GM23338 (cell line): ENCODE measurements at places on chromosomes 3 and 15.

GRCh38 chr3:31634476-31634875, 101.8 kb downstream of the STT3B start:
- no peak for DNase-seq

- DNase-seq = no peak
These were observed 217.4 kb upstream of the WNT5A start for GRCh38 chr3:55704521-55704920.

GRCh38 chr15:59997070-59997701, 6.9 kb upstream of the FOXB1 start:
- DNase-seq = peak; percentile 98

DNA sequence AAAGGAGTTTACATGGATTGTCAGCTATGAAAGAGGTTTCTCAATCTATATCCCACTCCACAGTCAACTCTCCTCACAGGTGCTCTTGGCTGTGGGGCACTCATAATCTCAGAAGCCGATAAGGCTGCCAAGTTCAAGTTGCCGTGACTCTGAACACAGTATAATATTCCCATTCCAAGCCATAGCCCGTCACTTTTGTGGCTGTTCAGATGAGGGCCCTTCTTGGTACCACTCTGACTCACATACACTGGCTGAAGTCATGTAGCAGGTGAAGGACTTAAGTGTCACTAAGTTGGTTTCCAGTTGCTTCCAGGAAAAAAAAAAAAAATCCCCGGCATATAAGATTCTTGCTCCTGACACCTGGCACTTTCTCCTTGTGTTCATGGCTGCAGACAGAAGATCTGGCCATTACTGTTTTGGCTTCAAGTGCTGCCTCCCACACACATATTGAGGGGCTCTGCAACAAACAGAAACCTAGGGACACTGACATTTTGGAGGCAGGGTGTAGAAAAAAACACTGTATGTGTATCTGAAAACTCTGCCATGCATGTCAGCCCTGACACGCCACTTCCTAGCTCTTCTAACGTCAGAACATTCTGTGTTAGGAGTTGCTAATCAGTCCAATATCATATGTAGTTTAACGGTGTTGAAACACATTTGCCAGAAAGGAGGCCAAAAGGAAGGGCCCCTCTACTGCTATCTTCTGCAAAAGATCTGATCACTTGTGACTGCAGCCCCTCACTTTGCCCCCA, 170.2 kb upstream of the ICE2 start:
- DNase-seq = no peak

- no peak for DNase-seq
These were observed 528.8 kb downstream of the SHQ1 start for GRCh38 chr3:72319194-72320094.

- DNase-seq = no peak
These were observed 4.8 kb upstream of the ARPIN start for GRCh38 chr15:89917442-89918101.

GRCh38 chr3:44915702-44916438, 41.5 kb downstream of the TGM4 start:
- DNase-seq = peak; percentile 65

GRCh38 chr3:127403795-127404194, 115.9 kb upstream of the PRR20G start:
- no peak for DNase-seq

DNA sequence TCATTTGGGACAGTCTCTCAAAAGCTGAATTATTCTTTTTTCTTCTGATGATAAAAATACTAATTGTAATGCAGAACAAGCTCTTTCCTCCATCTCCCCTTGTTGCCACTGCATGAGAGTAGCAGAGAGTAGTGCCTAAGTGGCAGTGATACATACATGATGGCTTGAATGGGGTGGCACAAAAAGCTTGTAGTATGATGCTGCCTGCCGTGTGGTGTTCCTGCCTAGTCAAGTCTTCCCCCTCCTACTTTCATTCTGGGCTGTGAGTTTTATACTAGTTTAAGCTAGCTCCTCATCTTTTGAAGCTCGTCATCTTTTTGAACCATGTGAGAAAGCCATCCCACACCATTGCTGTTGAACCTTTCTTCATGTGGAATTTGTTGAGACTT, 230.5 kb downstream of the NFKBIZ start:
- no peak for DNase-seq

GRCh38 chr3:119536757-119537156, 22.7 kb downstream of the CD80 start:
- no peak for DNase-seq

DNA sequence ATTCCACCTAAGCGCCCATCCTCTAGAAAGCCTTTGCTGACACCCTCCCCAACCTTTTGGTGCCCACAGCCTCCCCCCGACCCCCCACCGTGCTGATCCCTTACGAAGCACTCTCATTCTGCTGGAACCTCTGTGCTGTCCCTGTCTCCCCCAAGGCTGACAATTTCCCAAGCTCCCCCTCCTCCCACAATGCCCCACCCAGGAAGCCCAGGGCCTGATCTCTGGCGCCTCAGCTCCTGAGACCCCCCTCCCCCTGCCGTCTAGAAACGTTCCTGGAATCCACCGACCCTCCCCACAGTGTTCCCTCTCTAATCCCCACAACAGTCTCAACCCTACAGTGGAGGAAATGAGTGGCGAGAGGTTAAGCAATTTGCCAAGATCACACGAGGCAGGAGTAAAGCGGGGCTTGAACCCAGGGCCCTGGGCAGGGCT, 18.3 kb downstream of the MYL3 start:
- DNase-seq = no peak

DNA sequence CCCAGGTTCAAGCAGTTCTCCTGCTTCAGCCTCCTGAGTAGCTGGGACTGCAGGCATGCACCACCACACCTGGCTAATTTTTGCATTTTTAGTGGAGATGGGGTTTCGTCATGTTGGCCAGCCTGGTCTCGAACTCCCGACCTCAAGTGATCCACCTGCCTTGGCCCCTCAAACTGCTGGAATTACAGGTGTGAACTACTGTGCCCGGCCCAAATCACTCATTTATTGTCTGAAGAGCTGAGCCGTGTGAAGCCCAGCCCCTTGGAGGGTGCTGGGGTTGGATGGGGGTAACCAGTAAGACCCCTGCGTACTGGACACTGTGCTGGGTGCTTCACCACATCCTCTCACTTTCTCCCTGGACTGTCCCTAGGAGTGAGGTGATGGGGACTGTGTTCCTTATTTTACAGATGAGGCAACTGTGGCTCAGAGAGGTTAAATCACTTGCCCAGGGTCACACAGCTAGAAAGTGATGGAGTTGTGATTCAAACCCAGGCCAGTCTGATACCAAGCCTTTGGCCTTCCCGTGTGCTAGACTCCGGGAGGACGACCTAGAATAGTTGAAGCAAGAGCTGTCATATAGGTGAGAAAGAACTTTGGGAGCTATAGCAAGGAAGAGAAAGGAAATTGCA, 41.7 kb upstream of the IREB2 start:
- no peak for DNase-seq

DNA sequence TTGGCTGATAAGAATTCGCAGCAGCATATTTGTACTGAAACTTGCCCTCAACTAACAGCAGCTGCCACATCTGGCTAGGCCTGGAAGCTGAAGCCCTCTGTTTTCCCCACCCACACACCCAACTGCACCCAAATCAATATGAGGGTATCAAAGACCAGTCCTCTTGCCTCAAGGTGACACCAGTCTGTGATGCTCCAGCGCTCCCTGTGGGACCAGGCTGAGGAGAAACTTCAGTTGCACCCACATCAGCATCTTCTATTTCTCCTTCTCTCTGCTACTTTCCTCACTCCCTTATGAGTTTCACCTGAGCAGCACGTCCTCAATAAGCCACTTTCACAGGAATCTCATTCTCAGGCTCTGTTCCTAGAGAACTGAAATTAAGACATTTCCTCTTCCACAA, 18.7 kb upstream of the GRAMD1C start:
- DNase-seq = no peak

DNA sequence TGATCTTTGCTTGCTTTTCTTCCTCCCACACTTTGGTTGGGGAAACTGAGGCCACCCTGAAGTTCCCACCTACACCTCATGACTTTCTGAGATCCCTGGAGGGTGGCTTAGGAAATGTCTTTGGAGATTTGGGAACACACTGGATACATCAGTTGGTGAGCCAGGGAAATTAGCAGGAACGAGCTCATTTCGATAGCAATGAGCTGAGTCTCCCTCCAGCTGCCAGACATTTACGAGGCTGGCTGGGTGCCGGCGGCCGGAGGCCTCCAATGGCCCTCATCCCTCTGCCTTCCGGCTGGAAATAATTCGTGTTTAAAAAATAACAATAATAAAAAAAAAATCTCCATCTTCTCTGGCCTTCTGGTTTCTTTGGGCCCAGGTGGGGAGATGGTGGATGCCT, 38.8 kb downstream of the SMAD6 start:
- no peak for DNase-seq

DNA sequence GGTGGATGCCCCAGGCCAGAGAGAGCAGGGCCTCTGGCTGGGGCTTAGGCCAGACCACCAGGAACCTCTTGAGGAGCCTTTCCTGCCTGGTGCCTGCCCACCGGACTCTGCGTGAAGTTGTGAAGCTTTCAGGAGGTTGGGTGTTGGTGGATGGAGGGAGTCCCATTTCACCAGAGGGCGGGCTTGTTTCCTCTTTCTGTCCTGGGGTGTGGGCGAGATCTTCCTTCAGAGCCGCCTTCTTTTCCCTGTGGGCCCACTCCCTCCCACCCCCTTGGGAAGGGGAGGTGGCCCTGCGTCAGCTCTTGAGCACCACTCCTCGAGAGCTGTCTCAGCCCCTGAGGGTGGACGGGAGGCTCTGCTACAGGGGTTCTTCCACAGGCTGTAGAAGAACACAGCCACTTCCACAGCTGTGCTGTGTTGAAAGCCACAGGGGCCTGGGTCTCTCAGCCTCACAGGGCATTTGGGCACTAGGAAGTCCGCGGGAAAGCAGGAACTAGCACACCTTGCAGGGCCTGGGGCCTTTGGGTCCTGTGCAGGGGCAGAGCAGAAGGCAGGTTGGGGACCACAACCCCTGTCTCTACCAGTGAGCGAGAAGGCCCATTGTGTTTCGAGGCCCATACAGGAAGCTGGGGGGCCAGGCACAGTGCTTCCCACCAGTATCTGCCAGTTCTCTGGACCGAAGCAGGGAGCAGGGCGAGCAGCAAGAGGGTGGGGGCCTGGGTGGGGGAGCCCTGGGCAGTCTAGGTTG, 2.1 kb downstream of the AMIGO3 start:
- DNase-seq = no peak

DNA sequence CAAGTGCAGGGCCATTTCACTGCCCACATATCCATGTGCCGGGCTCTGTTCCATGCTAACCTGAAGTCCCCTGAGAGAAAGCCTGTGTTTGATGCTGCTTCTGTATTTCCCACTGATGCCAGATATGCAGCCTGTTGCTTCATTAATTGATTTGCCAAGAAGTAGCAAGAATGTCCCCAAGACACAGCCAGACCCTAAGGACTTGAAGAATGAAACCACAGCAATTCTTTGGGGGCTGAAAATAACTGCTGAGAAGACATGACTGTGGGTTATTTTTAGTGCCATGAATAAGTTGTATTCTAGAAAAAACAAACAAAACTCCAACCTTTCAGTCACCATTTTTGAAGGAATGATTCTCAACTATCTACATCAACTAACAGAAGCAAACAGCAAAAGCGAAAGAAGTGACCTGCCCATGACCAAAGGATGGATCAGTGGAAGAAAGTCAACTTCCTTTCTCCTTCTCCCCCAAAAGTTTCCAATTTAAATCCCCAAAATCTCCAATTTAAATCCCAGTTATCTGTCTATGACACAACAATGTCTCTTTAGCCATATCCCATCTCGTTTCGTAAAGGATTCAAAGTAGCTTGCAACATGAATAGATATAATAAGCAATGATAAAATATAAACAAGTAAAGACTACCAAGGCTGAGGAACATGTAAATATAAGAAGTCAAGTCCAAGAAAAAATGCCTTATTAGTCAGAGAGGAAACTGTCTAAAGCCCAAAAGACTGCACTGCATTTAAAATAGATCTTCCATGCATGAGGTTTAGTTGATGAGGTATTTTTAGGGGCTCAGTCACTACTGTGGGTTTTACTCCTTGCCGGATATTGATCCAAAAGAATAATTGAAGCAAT, 226.8 kb downstream of the DTWD1 start:
- DNase-seq = no peak

DNA sequence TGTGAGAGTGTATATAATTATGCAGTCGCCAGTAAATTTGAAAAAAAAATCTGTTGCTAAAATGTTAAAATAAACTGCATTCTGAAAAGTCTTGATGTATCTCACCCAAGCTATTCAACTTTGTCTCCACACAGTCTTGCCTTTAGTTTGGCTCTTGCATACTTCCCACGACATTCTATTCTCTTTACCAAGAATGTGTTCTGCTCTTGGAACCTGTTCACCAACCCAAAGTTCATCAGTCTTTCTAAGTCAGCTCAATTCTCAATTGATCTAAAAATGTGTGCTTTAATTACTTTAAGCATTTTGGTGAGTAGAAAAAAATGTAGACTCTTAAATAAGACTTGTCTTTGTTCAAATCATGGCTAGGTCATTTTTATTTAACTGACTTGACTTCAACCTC, 657.7 kb upstream of the TBL1XR1 start:
- no peak for DNase-seq

DNA sequence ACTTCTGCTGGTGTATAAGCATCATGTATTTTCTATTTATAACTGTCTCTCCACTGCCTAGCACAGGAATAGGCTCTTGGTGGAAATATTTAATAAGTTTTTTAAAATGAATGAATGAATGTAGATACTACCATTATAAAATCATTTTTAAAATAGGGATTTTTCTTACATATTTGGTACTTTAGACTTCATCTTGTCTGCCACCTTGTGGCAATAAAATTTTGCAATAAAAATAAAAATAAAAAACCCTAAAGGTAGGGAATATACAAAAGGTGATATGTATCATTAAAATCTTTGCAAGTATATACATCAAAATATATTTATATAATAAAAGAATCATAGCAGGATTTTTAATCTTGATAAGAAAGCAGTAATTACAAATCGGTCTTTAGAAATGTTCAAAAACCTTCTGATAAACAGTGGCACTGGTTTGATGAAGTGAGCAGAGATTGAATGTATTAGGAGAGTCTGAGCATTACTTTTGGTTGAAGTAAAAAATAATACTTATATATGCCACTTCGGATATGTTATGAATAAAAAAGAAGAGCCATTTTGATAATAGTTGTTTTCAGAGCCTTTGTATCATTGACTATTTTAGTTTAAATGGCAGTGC, 95.2 kb downstream of the SPATA16 start:
- DNase-seq = no peak

GRCh38 chr3:183050706-183051105, 48.6 kb downstream of the MCCC1 start:
- DNase-seq = no peak

DNA sequence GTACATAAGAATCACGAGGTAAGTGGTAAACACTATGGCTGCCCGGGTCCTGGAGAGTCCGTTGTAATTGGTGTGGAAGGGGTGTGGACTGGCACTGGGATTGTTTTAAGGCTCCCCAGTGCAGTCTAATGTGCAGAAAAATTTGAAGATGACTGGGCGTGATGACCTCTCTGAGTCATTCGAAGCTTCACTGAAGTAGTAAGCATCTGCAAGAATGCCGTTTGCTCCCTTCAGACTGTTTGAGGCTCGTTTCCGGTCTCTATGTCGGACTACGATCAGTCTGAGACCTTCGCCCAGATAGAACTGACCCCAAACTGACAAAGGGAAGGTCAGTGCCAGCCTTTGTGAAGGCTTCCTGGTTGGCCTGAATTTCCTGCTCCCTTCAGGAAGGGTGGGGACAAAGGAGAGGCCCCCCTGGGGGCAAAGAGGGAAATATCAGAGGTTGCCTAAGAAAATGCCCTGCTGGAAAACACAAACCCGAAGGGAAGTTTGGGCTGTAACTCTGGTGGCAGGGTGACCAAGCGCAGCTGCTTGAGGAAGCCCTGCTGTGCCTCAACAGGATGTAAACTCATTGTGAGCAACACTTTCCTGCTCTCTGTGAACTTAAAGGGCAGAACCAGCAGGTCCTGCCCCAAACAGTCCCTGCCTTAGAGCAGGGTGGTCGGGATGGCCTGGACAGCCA, 34.6 kb downstream of the BTD start:
- no peak for DNase-seq
